ENCODE measurements at places on chromosomes 16 and 17.

GRCh38 chr16:83301971-83302370, 505.8 kb upstream of the HSBP1 start:
- DNase-seq: no peak

DNA sequence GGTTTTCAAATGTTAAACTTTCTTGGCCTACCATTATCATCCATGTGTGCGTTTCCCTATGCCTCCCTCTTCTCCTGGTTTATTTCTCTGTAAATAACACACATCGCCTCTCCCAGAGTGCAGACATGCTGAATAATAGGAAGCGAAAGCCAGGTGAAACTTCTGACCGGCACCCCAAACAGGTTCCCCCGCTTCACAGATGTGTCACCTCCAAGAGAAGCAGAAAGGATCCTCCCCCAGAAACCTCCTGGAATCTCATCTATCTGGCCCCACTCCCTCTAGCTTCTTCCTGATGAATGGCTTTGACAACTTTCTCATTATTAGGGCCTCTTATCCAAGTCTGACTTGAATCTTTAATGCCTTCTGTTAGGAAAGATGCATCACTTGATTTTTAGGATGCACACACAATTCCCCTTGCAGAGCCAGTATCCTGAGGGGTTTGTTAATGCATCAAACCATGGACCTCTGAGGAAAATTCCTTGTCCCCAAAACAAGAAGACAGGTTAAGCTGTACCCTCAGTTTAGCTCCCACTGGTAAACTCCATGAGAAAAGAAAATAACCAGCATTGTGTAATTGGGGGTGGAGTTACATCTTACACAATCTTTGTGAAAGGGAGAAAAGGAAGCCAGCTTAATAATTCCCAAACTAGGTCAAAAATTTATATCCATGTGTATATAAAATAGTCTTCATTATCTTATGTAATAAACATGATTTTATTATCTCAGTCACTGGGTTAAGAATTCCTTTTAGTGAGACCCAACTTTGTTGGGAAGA, 20.1 kb upstream of the HYDIN start:
- no peak for DNase-seq

- no peak for DNase-seq
Measured at GRCh38 chr16:1076801-1077576, 4.4 kb downstream of the SSTR5 start.

- DNase-seq: no peak
Measured at GRCh38 chr17:38584350-38584925, 21.3 kb downstream of the SRCIN1 start.
